ENCODE measurements at places on chromosomes 5 and 9.
A peak's percentile ranks its signal among the peaks of the same experiment; 100 is the strongest.

DNA sequence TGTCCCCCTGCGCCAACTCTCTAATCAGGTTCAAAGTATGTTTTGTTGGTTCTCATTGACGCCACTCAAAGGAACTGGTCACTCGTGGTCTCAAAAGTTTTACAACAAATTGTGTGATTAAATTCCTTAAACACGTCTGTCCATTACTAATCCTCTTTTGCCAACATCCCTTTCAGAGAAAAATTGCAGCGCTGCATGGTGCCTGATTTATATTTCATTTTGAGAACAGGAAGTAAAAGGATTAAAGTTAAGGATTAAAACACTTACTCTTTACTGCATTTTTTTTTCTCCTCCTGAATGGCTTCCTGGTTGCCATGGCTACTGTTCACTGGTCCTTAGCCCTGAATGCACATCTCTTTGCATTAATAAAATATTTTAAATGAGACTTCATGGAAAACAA, 383.5 kb downstream of the GLIS3 start:
- no peak for DNase-seq

GRCh38 chr9:77507212-77507961, 140.7 kb downstream of the GNA14 start:
- no peak for DNase-seq

DNA sequence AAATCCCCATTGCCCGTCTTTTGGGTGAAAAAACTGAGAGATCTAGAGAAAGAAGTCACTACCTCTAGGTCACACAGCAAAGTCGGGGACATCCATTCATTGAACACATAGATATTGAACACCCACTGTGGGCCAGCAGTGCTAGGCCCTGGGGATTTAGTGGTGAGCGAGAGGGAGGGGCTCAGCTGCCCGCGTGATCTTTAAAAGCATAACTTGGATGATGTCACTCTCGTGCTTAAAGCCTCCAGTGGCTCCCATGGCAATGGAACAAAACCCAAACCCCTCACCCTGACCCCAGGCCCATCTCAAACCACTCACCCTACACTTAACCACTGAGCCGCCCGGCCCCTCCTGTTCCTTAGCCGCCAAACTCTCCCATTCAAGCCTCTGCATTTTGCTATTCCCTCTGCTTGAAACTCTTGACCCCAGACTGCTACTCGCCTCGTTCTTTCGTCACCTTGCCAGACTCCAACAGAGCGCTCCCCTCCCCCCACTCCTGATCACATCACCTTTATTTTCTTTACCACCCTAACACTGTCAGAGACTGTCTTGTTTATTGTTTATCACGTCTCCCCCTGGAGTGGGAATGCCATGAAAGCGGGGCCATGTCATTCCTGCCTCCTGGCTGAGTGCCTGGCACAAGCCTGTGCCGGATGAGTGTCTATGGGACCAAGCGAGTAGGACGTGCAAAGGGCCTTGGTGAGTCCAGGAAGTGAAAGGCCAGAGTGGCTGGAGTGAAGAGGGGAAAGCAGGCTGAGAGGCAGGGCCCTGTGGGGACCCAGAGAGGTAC, 710 bp upstream of the PIP5KL1 start:
- peak; percentile 34 for DNase-seq

DNA sequence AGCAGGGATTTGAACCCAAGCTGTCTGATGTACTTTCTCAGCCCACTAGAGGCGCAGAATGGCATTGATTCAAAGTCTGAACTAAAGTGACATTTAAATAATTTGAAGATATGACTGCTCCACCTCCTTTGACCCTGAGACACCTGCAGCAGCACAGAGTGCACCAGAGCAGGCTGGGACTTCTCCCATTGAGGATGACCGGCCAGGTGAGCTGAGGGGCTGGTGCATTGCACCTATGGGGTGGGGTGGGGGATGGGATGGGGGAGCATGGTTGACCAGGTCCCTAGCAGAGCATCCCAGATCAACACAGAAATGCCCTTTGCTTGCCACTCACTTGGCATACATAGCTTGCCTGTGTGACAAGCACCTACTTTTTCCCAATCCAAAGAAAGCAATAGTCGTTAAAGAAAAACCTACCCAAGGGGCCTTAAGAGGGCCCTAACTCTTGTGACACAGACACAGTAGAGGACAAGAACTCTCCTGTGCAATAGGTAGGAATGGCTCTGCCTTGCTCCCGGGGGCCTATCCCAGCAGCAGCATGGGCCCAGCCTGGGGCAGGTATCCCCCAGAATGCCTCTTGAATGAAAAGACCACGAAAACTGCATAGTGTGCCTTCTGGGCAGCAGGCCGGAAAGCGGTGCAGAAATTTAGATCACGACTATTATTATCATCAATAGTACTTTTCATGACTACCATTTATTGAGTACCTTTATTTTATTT, 6.5 kb downstream of the SH3PXD2B start:
- no peak for DNase-seq

- DNase-seq: no peak
Measured at GRCh38 chr5:75169516-75169915, 67.2 kb downstream of the ANKRD31 start.

DNA sequence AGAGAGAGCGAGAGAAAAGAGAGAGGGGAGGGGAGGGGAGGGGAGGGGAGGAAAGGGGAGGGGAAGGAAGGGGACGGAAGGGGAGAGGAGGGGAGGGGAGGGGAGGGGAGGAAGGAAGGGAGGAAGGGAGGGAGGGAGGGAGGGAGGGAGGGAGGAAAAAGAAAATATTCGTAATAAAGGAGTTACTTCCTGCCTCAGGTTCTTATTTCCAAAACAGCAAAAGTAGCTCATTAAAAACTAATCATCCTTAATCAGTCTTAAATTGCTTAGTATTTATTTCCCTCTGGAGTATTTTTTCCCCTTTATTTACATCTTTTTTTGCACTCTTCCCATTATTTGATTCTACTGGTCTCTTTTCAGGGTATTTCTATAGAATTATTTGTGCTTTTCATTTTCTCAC, 162.3 kb downstream of the FANCC start:
- no peak for DNase-seq

DNA sequence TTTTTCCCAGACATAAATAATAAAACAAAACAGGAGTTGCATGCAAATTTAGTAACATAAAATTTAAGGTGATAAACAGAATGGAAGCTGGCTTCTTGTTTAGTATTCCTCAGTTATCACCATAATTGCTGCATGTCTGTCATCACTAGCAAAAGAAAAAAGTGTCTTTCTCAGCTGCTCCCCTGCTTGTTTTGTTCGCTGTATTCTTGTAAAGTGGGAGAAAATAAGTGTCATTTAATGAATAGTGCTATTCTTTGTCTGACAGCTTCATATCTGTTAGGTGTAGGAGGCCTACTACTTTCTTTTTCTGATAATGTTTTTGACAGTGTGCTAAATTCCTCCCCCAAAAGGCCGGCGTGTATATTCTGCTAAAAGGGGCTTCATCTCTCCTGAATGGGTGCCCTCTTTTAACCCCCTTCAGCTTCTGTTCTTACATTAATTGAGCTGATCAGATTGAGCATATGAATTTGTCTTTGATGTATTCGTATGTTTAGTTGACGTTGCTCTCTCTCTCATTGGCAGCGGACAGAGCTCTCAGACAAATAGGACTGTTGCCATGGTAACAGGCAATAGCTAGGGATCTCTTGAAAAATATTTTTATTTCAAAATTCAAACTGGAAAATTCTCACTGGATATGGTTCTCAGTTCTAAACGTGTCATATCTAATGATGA, 303.8 kb downstream of the KIAA0825 start:
- DNase-seq: no peak

GRCh38 chr5:10478436-10478835, 36.8 kb downstream of the ROPN1L start:
- no peak for DNase-seq

GRCh38 chr5:122967085-122967484, 69.4 kb downstream of the PPIC start:
- no peak for DNase-seq

DNA sequence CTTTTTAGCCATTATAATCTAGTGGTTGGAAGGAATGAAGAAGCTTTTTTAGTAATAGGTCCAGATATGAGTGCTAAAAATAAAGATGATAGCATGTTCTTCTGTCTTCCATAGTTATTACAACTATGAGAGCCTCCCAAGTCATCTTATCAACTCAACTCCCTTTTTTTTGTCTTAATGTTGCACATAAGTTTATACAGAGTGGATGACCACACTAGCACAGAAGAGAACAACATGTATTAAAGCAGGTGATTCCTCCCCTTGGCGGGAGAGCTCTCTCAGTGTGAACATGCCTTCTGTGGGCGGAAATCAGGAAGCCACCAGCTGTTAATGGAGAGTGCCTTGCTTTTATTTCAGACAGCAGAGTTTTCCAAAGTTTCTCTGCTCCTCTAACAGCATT, 40.1 kb upstream of the STX17 start:
- DNase-seq: no peak

GRCh38 chr5:179623906-179624741, 653 bp upstream of the HNRNPH1 start:
- no peak for DNase-seq

DNA sequence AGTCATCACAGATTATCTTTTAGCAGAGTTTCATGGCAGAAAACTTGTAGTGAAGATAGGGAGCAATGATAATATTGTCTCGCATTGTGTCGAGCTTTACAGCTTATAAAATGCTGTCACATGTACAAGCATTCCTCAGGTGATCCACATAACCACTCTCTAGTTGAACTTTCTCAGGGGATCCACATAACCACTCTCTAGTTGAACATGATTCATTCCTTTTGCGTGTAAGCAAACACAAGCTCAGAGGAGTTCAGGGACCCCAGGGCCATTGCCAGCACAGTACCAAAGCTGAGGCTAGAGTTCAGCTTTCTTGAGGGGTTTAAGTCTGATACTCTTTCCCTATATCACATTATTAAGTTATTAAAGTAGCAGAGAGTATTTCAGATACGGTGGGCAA, 86.7 kb downstream of the CDH6 start:
- DNase-seq: no peak

DNA sequence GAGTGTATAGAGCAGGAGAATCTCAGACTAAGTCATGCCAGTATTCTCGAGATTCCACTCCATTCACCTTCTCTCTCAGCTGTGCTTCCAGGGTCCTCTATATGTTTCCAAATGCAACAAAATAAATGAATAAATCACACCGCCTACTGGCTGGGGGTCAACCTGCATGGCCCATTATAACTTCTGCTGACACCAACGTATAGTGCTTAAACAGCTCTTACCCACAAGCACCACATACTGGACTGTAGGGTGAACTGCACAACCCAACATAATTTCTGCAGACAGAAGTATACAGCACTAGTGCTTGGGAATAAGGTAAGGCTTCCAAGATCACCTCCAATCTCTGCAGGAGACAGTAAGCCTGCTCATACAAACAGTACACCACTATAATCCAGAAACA, 33.1 kb upstream of the HTR4 start:
- DNase-seq: peak; percentile 49

GRCh38 chr5:34688015-34688810, 32.1 kb downstream of the RAI14 start:
- no peak for DNase-seq

DNA sequence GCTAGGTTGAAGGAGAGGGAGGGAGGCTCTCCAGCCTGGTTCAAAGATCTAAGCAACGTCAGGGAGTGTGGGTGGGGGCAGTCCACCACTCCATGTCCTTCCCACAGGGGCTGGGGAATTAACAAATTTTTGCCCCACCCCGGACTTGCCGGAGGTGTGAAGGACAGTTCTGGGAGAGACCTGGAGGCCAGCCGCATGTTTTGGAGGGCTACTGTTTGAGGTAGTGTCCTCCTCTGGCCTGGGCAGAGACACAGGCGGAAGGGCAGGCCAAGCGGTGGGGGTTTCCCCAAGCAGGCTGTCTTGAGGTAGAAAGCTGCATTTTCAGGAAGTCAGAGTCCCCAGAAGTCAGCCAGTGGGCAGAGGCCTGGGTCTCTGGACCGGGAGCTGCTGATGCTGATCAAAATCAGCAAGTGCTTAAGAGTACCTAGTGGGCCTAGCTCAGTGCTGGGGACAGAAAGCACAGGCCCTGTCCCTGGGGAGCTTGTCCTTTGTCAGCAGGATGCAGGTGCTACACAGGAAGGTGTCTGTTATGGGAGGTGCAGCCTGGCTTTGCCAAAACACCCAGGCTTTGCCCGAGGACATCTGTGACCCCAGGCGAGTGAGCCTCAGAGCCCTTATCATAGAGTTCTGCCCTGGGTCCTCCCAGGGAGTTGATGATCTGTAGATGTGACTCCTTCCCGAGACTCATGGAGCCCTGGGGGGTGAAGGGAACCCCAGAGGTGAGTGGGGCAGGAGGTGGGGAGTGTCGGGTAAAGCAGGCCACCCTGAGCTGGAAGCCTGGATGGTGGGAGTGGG, 18.5 kb downstream of the JADE2 start:
- no peak for DNase-seq

GRCh38 chr9:588981-589380, 252.5 kb upstream of the DMRT1 start:
- no peak for DNase-seq

GRCh38 chr5:31247381-31247780, 53.9 kb downstream of the CDH6 start:
- no peak for DNase-seq

DNA sequence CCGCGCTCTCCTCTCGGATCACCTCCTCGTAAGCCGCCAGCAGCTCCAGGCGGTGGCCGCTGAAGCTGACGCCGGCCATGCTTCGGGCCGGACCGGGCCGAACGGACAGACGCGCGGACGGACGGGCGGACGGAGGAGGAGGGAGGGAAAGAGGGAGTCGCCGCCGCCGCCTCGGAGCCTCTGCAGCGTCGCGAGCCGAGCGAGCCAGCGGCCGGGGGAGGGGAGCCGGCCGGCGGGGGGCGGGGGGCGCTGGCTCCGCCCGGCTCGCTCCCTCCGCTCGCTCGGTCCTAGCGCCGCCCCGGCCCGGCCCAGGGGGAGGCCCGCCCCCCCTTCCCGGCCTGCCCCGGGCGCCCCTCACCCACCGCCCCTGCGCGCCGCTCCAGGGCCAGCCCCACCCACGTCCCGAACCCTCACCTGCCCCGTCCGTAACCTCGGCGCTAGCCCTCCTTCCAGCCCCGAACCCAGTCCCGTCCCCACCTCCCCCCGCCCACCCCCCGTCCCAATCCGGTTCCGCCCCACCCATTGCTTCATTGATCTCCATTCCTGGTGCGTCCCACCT, at the start of gene DBN1:
Gene DBN1 (minus strand): TSS at position 192 of the 559 bp plus-strand sequence. CDS start 113 bp downstream, at position 79.
- peak; percentile 88 for DNase-seq

DNA sequence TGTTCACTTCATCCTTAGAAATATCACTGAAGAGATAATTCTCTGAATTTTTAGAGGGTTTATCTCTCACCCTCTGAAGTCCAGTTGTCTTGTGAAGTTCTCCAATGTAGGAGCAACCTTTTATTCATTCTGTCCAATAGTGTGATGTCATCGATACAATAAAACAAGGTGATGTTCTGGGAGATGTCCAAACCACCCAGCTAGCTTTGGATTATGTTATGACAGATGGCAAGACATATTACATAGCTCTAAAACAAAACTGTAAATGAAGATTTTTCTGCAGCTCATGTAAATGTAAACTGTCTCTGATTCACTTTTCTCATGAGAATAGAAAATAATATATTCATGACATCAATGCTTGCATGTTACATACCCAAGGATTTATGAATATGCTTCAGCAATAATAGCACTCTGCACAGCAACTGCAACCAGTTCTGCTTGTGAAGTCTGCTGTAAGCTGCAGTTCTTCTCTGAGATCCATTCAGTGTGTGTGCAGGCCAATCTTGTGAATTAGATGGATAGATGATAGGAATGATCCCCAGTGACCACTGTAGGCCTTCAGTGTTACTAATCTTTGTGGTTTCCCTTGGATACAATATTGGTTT, 172.6 kb upstream of the CDH12 start:
- no peak for DNase-seq

GRCh38 chr5:79471556-79471955, 42.4 kb downstream of the HOMER1 start:
- peak; percentile 12 for DNase-seq

- no peak for DNase-seq
Measured at GRCh38 chr5:128472919-128473318, 65.1 kb downstream of the FBN2 start.

Data from HEK293T (cell line).